ENCODE measurements at places on chromosomes 13 and 19. TPM values are rescaled to one million over a fixed set of nuclear protein-coding genes. Genes with fewer than 3 reads are reported as not detected.

CEACAM16 gene
- total RNA-seq, result not detected

ACER1 gene
- not detected for total RNA-seq

U2AF2 gene
- 39.9 TPM for total RNA-seq

FUZ gene
- 15.5 TPM for total RNA-seq

DYRK1B gene
- 21.6 TPM for total RNA-seq

- DNase-seq, result no peak
These were observed at the start of gene ADM5 for GRCh38 chr19:49689133-49690078. Gene ADM5, plus strand, starts transcription at chr19:49689594. Its CDS starts 244 bp downstream, at chr19:49689838.

- DNase-seq, result peak; percentile 22
These were observed 439 bp downstream of the DZIP1 start for GRCh38 chr13:95643936-95644598.

- DNase-seq, result peak; percentile 77
These were observed 572.8 kb downstream of the PCDH9 start for GRCh38 chr13:66657165-66657881.

GRCh38 chr19:46753420-46754155, 7.3 kb upstream of the STRN4 start:
- DNase-seq, result no peak

GRCh38 chr19:7856109-7856591, 18.0 kb downstream of the PRR36 start:
- DNase-seq, result no peak

GRCh38 chr19:44093931-44094765, at the start of gene ZNF224:
Gene ZNF224, plus strand, starts transcription at chr19:44094361. Its CDS starts 3,513 bp downstream, at chr19:44097874.
- peak; percentile 93 for DNase-seq

DNA sequence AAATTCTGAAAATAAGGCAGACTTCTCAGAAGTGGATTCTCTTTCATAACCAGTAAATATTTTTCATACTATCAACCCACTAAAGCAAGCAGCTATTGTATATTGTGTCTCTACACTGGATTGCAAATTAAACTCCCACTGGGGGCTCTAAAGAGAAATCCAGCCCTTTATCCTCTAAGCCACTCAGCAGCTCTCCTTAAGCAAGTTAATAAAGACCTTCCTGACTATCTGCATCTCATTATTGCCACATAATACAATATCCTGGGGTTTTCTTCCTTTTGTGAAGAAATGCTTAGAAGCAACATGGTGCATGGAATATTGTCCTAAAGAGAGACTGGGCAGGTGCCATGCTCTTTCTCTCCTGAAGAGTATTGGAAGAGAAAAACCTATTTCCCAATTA, 521.3 kb downstream of the MYO16 start:
- no peak for DNase-seq

GRCh38 chr19:31938675-31939074, 406.7 kb upstream of the ZNF507 start:
- no peak for DNase-seq

GRCh38 chr13:108408672-108409071, 139.2 kb downstream of the TNFSF13B start:
- no peak for DNase-seq

GRCh38 chr19:19751846-19752245, 18.9 kb upstream of the ZNF14 start:
- no peak for DNase-seq

DNA sequence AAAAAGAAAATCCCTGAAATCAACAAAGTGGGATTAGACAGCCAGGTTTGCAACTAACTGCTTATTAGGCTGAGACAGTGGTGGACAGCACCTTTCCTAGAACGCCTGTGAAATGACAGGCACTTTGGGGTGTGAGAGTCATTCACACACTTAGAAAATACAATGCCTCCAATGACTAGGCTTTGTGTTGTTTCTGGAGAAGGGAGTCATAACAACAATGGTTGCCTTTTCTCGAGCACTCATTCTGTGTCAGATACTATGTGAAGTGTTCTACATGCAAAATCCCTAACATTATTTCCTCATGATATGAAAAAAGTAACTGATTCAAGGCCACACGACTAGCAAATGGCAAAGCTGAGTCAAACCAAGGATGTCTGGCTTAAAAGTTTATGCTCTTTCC, 41.2 kb downstream of the SACS start:
- no peak for DNase-seq

- DNase-seq, result no peak
These were observed 6.9 kb downstream of the CAPN12 start for GRCh38 chr19:38737281-38737865.

- peak; percentile 30 for DNase-seq
These were observed 306.6 kb downstream of the ATP8A2 start for GRCh38 chr13:25678398-25678797.
